ENCODE measurements at places on chromosomes 4 and X.

DNA sequence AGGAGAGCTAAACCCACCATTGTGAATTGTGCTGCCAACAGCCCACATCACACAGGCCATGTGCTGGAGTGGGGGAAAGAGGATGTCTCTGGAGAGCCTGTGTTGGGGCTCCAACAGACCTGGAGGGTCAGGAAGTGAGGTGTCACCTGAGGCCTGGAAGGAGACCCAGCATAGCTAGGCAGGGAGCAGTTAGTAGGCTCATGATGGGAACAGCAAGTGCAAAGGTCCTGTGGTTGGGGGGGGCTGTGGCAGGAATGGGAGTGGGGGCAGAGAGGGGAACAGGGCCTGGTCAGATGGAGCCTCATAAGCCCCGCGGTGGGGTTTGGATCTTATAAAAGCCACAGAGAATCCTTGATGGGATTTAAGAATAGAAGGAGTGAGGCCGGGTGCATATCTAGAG is 35.9 kb upstream of the GPR78 start:
- no peak for DNase-seq

- DNase-seq = no peak
Observed at GRCh38 chr4:112735474-112735951, 98.6 kb downstream of the LARP7 start.

DNA sequence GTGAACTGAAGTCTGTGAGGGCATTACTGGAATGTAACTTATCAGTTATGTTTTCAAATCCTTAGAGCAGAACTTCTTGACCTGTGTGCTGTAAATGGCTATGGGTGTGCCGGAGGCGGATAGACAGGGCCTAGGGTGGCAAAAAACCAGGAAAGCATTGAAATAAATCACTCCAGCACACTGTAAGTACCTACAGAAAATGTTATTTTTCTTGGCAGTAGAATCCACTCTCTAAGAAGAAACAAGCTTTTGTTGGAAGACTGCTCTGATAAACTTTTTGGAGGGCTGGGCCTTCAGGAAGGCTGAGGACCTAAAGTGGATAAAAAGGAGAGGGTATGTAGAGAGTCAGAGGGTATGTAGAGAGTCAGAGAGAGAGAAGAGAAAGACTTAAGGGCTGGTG is 14.9 kb downstream of the CPE start:
- DNase-seq = no peak

DNA sequence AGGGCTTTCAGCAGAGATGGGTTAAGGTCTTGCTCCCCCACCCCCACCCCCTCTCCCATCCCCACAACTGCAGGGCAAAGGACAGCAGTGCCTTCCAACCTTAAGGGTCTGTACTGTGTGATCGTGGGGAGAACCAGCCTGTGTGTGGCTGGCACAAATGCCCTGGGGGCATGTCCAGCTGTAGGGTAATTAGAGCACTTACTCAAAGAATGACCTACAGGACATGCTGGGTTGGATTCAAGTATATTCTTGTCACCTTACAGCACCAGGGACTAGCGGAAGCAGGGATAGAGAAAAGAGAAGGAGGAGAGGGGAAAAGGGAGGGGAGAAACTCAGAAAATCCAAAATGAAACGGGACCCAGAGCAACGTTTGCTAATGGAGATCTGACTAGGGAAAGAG is 191.3 kb upstream of the GATB start:
- DNase-seq = no peak

DNA sequence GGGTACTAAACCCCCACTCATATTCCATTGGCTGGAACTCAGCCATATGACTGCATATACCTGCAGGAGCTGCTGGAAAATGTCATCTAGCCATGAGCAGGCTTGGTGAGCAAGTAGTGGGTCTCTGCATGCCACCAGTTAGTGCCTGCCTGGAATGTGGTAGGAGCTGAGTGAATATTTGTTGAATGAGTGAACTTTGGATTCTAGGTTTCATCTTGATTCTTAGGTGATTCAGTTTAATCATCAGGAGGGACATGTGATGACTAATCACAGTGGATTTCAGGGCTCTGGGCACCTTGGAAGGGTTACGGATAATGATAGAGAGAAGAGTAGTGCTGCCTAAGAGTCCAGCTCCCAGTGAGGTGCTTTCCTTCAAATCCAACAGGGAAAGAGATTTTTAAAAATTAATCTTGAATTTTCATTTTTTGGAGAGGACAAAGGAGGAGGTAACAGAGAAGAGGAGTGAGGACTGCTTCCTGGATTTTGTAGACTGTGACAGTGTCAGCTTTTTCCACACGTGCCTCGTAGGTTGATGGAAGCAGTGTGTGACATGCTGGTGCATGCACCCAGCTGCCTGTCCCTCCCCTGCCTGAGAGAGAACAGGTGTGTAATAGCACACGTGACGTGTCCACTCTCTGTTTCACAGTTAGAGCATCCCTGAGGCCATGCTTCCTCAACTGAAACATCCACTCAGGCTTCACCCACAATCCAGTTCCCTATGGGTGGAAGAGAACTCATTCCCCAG is 30.4 kb downstream of the NHS start:
- DNase-seq = no peak

DNA sequence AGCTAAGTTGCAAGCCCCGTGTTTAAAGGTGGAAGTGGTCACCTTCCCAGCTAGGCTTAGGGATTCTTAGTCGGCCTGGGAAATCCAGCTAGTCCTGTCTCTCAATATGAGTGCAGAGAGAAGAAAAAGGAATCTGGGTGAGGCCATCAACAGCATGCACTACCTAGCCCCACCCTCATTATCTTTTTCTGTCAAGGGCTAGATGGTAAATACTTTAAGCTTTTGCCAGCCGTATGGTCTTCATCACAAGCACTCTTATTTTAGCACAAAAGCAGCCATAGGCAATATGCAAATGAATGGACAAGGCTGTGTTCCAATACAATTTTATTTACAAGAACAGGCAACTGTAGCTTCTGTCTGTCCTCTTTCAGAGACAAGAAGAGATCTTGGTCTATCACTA is 282.9 kb downstream of the ZNF674 start:
- no peak for DNase-seq

- no peak for DNase-seq
Observed at GRCh38 chr4:101014417-101014816, 332.9 kb downstream of the PPP3CA start.

DNA sequence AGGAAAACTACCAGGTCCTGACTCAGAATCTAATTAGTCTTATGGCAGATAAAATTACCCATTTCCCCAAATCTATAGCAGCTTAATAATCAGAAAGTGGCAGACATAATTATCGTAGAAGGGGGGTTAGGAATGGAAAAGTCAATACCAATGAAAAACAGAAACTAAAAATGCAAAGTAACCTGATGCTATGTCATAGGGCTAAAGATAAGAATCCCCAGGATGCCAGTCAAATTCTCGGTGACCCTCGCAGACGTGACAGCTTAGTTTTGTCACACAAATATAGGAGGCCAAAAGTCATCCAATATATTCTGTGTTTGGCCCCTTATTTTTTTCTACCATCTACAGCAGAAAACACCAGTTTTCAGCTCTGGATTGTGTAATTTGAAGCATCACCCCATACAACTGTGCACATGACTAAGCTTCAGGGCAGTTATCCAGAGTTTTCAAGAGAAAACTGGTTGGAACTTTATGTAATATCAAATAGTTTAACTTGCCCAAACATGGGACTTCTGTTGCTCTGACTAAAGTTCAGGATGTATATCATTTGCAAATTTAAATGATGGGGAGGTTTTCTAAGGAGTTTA is 30.9 kb downstream of the RASSF6 start:
- peak; percentile 37 for DNase-seq

DNA sequence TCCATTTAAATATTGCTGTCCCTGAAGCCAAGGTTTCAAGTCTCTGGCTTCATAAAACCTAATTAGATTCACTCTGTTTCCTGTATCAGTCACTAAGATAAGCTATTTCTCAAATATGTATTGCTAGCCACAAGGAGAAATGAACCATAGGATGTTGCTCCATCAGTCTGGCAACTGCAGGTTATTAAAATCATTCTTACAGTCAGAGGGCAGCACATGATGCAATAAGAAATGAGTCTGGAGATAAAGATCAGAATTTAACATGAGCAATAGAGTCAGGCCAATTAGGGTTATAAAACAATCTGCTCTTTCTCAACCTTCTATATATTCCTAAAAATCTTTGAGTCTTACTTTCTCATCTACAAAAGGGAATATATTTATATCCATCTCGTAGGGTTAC is 7.2 kb downstream of the PRKG2 start:
- DNase-seq = no peak

DNA sequence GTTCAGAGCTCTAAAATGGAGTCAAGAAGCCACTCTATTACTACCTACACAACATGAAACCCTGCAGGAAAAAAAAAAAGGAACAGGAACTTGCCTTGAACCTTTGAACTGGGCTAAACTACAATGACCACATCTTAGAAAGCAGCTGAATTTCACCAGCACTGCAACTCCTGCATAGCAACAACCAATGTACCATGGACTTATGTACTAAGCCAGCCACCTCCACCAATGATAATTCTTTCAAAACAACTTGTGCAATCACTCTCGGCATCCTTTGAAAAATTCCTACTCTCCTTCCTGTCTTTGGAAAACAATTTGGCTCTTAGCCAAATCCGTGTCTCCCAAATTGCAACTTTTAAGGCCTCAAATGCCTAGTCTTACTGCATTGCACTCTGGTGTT is 26.8 kb upstream of the FMR1 start:
- no peak for DNase-seq

- no peak for DNase-seq
Observed at GRCh38 chr4:139761461-139761860, 95.8 kb downstream of the MGST2 start.

GRCh38 chr4:167238226-167238625 is 3.9 kb upstream of the SPOCK3 start:
- DNase-seq = no peak

- DNase-seq = no peak
Observed at GRCh38 chrX:125398959-125399440, 79.3 kb downstream of the TEX13C start.

DNA sequence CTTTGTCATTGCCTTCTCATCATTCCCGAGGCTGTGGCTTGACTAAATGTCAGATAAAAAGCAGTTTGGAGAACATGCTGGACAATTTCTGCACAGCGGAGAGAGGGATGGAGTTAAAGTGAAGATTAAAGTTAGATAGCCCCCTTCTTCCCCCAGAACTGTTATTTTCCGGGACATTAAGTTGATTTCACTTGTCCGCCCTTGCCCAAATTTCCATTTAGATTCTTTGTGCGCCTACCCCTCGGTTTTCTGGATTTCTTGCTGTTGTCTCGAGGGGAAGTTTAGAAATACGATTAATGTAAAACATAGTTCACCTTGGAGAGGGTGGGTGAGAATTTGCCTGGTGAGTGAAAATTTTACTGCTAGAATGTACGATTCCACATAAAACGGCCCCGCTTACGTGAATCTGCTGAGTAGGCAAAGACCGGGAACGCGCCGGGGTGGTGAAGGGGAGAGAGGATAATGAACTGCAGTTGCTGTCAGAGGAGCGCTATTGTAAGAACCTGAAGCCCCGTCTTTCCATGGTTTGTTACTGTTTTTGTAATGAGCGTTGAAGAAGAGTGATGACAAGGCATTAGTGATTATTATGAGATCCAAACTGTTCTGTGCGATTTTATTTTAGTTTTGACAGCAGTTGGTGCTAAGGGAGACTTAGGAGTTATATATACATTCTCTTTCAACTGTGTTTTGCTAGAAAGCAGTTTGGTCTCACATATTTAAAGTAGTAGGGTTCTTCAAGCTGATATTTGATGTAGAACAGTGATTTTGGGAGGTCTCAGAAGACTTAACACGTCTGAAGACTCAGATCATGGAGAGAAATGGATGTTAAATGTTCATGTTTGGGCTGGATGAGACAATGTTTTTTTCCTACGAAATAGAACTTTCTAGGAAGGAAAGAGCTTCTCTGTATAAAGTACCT is 73.0 kb downstream of the AFF1 start:
- DNase-seq = no peak

DNA sequence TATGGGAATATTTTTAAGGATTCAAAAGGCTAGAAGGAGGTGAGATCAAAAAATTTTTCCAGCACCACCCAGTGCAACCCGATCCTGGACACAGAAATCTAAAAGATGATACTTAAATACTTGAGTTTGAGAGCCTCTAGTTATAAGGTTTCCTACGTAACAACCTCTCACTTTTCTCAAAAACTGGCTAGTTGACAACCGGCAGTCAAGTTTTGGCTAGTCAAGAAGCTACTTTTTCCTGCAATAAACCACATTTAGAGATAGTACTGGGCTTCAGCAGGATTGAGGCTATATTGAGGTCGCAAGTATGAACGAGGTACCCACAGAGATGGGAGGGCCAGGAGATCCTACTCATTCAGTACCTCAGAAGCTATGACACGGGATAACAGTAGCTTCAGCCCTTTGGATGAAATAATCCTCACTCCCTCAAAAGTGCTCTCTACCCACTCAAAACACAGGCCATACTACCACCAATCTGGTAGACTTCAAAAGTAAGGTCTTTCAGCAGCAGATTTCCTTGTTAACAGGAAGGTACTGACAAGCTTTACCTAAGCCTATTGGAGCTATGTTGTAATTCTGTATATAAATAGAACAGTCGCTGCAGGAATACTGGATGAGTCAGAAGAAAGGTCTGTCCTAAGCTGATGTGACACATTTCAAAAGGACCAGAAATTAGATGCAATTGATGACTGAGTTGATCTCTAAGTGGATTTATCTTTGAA is 1.5 kb upstream of the TSPAN5 start:
- no peak for DNase-seq

DNA sequence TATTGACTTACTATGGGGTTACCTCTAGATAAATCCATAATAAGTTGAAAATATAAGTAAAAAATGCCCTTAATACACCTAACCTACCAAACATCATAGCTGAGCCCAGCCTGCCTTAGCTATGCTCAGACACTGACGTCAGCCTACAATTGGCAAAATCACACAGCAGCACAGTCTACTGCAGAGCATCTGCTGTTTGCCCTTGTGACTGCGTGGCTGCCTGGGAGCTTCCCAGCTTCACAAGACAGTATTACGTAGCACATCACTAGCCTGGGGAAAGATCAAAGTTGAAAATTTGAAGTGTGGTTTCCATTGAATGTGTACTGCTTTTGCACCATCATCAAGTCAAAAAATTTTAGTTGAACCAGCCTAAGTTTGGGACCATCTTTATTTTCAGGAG is 8.8 kb downstream of the HTT-AS start:
- DNase-seq = no peak

- no peak for DNase-seq
Observed at GRCh38 chrX:140710710-140711109, 1.2 kb downstream of the LINC00632 start.

- no peak for DNase-seq
Observed at GRCh38 chr4:185219551-185220344, 10.3 kb downstream of the SNX25 start.

GRCh38 chr4:123419885-123420755 is 23.5 kb downstream of the SPRY1 start:
- no peak for DNase-seq

- DNase-seq = no peak
Observed at GRCh38 chrX:16578218-16578617, 71.7 kb upstream of the S100G start.

- DNase-seq = no peak
Observed at GRCh38 chr4:165016971-165017370, 14.8 kb upstream of the TRIM60 start.

GRCh38 chrX:8939322-8939721 is 94.6 kb downstream of the FAM9B start:
- DNase-seq = no peak

- DNase-seq = no peak
Observed at GRCh38 chrX:2828344-2828958, at the start of gene GYG2. Gene GYG2, plus strand, starts transcription at chrX:2828930. Its CDS starts 1,259 bp downstream, at chrX:2830189.

GRCh38 chr4:112604589-112604988 is 32.1 kb downstream of the ZGRF1 start:
- DNase-seq = peak; percentile 39
